Neural crest cell (in vitro differentiated cells): ENCODE measurements at places on chromosomes 2 and 18.
A peak's percentile ranks its signal among the peaks of the same experiment; 100 is the strongest.

- DNase-seq, result no peak
Measured at GRCh38 chr18:4603955-4604354, 148.8 kb upstream of the DLGAP1 start.

DNA sequence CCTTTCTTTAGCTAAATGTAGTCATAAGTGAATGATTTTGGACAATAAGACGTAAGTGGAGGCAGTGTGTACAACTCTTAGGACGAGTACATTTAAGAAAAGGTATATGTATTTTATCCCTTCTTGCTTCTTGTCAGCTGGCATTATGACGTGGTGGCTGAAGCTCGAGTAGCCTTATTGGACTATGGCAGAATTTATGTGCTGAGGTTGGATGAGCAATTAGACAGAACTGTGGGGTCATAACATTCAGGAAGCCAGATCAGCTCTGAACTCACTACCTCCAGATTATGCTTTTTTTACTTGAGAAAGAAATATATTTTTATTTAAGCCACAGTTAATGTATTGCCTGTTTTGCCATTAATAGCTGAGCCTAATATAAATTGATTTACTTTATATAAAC, 661.5 kb downstream of the ERBB4 start:
- no peak for DNase-seq

GRCh38 chr2:153476816-153477635, 1.5 kb downstream of the RPRM start:
- DNase-seq, result peak; percentile 9

DNA sequence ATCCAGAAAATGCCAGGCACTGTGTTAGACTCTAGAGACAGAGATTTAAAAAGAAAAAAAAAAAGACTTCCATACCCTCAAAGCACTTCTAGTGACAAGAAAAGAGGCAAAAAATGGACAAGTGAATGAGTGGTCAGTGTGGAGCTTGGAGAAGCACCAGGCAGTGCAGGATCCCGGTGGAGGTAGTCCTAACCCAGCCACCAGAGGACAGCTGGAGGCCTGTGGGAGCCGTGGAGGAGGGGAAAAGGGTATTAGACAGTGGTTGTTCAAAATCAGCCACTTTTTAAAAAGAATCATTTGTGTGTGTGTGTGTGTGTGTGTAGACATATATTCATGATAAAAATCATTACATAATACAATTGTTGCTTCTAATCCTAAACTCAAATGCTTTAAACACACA, 32.8 kb upstream of the EPAS1 start:
- no peak for DNase-seq

DNA sequence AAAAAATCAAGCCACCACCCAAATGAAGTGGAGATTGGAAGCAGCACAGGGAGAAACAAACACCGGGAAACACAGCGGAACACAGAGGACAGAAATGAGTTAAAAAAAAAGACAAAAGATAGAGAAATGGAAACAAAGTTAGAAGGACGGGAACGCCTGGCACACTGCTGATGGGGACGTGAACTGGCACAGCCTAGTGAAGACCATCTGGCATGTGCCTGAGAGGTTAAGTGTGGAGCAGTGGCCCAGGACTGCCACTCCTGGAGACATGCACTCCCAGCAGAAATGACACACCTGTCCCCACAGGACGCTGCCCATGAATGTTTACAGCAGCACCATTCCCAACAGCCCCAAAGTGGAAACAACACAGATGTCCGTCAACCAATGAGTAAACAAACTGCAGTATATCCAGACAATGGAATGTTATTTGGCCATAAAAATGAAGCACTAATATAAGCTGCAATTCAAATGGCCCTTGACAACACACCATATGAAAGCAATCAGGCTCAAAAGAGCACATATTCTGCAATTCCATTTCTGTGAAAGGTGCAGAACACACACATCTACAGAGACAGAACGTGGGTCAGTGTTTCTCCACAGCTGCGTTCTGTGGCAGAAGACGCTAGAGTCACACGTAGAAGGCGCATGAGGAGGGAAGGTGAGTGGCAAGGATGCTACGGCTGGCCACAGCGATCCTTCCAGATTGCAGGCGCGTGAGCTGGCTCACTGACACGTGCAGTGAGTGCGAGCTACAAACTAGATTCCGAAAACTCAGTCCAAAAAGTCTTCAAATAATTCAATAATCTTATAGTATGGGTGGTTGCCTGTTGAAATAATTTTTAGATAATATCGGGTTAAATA, 24.6 kb downstream of the THAP4 start:
- no peak for DNase-seq

GRCh38 chr2:233846387-233847247, 7.7 kb downstream of the HJURP start:
- DNase-seq, result no peak

DNA sequence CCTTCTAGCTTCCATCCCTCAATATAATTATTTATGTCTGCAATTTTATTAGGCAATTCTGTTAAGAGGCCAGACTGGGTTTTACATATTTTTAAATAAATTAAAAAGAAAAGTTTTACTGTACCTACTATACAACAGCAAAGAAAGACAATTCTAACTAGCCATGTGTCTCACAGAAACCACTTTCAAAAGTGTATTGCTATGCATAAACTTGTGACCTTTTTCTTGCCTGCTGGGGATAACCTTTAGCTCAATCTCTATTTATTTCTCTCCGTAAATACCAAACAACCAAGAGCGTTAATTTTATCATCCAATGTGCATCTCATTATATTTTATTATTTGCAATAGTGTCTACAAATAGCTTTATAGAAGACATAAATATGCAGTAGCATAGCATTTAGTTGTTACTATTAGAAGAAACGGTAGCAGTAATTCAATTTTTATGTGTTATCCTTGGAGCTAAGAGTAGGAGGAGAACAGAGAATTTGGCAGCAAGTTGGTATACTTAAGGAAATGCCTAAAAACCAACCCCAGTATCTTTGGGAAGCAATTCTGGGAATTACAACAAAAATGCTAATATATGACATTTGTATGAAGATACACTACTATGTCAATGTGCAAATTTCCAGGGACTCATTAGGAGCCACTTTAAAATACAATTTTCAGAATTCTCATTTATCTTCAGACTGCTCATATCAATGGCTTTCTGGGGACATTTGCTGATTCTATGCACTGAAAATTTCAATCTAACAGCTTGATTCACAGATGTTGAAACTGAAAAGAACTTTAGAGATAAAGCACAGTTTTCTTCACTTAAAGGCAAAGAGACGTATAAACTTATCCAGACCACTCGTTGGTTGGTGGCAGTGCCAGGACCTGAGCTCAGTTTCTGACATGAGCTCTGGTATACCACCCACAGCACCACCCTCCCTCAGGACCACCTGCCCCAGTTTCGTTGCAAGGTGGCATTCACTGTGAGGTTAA, 23.0 kb upstream of the RTN4 start:
- DNase-seq, result no peak

DNA sequence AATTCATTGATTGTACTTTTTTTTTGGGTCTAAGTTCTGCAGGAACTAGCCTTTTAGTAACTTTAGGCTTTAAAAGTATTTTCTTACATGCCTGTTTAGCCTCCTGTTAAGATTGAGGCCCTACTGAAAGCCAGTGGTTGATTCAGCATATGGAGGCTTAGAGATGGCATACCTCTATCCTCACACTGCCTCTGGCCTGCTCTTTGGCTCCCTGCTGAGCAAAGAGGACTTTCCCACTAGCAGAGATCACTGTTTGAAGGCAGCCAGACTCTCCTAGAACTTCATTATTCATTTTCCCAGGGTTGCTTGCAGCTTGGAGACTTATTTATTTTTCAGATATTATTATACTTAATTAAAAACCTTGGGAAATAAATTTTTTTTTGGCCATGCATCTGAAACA, 405.6 kb upstream of the MEX3C start:
- DNase-seq, result no peak

GRCh38 chr2:203710952-203711351, 4.5 kb downstream of the CD28 start:
- DNase-seq, result no peak

DNA sequence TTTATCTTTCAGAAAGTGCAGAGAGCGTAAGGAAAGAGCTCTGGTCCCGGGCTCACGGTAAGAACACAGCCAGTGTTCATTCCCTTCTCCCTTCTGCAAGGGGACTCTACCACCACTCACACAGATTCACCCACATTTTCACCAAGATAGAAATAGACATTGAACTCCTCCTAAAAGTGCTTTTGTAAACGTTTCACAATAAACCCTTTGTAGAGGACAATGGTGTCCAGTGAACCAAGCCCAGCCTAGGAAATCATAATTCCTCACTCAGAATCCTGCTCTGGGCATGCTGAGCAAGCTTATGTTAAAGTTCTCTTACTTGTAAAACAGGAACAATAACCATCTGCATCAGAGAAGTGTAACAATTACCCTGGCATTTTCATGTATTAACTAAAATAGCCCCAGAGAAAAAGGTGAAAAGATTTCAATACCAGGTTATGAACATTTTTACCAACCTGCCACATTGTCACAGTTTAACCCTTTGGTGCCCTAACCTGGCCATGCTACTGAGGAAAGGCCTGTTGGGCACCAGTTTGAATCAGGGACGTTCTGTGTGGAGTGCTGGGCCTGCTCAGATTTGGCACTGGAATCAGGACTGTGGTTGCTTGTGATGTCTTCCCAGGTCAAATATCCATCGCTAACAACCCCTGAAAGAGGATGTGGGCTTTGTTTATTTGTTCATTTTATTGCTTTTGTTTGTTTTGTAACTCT, 22.5 kb upstream of the NDUFV2 start:
- DNase-seq, result no peak
